Fibroblast of lung (primary cell): ENCODE measurements at places on chromosomes 16 and 17. TPM values are rescaled to one million over a fixed set of nuclear protein-coding genes. Genes with fewer than 3 reads are reported as not detected.

SGCA gene
- total RNA-seq: 4.1 and 4.3 TPM in 2 replicates

TUBB3 gene
- 253 and 294 TPM in 2 replicates for total RNA-seq

- H3K27me3 ChIP-seq: no peaks in the 10 kb centered on the region
- H3K27ac ChIP-seq: no peak overlapping the region
These were observed 137.5 kb upstream of the PLCG2 start for GRCh38 chr16:81641395-81642106.

DNA sequence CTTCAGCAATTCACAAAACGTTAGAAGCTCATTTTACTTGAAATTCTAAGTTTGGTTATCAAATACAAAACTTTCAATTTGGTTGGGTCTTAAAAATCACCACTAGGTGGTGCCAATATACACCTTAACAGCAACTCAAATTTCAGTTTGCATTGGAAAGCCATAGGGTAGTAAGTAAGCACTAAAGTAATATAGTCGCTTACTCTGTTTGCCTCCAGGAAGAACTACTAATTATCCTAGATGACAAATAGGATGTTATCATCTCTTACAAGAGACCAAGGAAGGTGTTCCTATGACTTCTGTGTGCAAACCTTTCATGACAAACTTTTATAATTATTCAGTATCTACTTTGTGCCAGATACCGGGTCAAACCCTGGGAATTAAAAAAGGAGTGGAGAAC is 93.3 kb downstream of the MYO1D start:
- H3K27me3 ChIP-seq: no peaks in the 10 kb centered on the region
- peak; percentile 53 for DNase-seq
- no peaks in the 10 kb centered on the region for H3K36me3 ChIP-seq
- H3K4me3 ChIP-seq: no peak overlapping the region
- no peak overlapping the region for H3K27ac ChIP-seq

GRCh38 chr17:78529871-78530670 is 47.1 kb downstream of the DNAH17 start:
- no peak for DNase-seq
- no peak overlapping the region for H3K4me3 ChIP-seq
- H3K36me3 ChIP-seq: no peaks in the 10 kb centered on the region
- H3K4me1 ChIP-seq: no peaks in the 10 kb centered on the region

GRCh38 chr16:85291302-85292148 is 179.3 kb upstream of the CIBAR2 start:
- H3K4me3 ChIP-seq: no peak overlapping the region
- peak overlapping the region; percentile 32 for H3K27ac ChIP-seq
- peaks cover 19% of the 10 kb centered on the region for H3K4me1 ChIP-seq
- no peaks in the 10 kb centered on the region for H3K27me3 ChIP-seq

DNA sequence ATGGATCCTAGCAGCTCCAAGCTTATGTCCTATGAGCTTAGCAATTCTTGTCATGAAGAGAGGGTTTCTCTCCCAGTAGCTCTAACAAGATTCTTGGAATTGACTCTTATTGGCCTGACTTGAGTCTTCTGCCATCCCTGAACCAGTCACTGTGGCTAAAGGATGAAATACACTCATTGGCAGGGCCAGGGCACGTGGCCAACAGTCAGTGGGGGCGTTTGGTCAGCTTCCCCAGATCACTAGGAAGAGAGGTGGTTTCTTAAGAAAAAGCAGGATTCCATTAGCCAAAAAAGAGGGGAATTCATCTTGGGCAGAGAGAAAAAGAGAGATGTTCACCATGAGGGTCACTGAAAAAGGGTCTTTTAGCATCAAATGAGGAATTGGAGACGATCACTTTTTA is 363.2 kb downstream of the SNX29 start:
- H3K4me3 ChIP-seq: no peak overlapping the region
- H3K36me3 ChIP-seq: no peaks in the 10 kb centered on the region
- peaks cover 6% of the 10 kb centered on the region for H3K4me1 ChIP-seq
